ENCODE measurements at places on chromosomes 13 and 19.

DNA sequence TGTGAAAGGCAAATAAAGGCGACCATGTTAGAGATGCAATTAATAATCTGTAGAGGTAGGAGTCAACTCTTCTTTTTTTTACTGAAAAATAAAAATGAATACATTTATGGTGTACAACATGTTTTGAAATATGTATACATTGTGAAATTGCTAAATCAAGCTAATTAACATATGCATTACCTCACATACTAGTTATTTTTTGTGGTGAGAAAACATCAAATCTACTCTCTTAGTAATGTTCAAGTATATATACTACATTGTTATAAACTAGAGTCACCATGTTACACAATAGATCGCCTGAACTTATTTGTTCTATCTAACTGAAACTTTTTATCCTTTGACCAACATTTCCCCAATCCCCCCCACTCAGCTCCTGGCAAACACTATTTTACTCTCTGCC is 143.2 kb downstream of the POU4F1 start:
- no peak for DNase-seq

DNA sequence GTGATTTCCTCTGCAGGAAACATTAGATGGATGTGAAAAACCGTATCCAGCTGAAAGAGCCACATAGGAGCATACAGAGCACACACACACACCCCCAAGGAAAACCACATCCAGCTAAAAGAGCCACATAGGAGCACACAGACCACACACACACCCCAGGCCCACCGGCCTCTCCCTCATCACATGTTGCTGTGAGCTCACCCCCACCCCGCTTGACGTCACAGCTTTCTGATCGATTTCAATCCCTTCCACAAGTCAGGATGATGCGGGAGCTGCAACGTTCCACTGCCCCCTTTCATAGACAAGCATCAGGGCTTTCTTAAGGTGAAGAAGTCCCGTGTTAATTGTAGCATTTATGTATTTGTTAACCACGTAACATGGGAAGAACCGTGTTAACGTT is 72.4 kb upstream of the SOX1 start:
- DNase-seq: no peak

GRCh38 chr19:56842412-56842811 is 1.9 kb upstream of the PEG3 start:
- no peak for DNase-seq

DNA sequence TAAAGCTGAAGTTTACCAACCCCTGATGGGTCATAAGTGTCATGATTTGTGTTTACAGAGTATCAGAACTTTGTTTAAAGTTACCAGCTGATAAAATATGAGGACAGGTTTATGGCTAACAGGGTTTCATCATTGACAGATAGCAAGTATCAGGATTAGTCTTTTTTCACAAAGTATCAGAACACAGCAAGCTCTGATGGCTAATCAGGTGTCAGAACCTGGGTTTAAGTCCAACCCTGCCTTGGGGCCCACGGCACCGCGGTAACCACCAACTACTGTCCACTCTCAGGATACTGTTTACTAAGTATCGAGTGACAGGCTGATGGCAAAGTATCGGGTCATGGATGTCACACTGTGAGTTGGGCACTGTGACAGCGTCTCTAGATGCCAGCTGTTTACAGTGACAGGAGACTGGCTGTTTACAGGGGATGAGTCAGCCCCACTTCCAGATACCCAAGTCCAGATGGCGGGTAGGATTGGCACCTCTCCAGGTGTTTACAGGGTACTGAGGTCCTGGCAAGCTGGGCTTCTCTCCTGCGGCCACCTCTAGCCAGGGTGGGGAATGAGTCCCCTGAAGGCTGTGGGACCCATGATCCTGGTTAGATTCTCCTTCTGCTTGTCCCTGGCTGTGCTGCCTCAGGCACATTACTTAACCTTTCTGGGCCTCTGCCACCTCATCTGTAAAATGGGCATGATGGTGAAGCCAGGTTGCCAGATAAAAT is 21.8 kb downstream of the ARRDC2 start:
- DNase-seq: no peak

- no peak for DNase-seq
These were observed 42.6 kb downstream of the ZNF146 start for GRCh38 chr19:36257520-36257876.

DNA sequence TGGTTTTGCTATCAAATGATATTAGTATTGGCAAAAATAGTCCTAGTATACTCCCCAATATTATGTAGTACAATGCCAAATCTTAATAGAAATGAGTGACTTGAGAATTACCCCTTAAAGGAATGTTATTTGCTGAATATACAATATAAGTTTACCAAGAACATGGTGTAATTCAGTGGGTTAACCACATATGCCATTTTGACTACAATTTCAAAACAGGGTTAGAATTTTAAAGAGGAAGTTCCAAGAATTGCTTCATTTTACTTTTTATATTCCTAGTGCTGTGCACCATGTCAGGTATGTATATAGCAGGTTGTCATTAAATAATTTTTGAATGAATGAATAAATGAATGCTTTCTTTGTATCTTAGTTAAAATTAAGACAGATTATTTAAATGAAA is 66.3 kb downstream of the LMO7 start:
- no peak for DNase-seq

GRCh38 chr13:44160591-44161191 is 212.9 kb upstream of the SERP2 start:
- DNase-seq: no peak

- DNase-seq: no peak
These were observed 76.6 kb downstream of the ZMYM2 start for GRCh38 chr13:20035130-20035529.

DNA sequence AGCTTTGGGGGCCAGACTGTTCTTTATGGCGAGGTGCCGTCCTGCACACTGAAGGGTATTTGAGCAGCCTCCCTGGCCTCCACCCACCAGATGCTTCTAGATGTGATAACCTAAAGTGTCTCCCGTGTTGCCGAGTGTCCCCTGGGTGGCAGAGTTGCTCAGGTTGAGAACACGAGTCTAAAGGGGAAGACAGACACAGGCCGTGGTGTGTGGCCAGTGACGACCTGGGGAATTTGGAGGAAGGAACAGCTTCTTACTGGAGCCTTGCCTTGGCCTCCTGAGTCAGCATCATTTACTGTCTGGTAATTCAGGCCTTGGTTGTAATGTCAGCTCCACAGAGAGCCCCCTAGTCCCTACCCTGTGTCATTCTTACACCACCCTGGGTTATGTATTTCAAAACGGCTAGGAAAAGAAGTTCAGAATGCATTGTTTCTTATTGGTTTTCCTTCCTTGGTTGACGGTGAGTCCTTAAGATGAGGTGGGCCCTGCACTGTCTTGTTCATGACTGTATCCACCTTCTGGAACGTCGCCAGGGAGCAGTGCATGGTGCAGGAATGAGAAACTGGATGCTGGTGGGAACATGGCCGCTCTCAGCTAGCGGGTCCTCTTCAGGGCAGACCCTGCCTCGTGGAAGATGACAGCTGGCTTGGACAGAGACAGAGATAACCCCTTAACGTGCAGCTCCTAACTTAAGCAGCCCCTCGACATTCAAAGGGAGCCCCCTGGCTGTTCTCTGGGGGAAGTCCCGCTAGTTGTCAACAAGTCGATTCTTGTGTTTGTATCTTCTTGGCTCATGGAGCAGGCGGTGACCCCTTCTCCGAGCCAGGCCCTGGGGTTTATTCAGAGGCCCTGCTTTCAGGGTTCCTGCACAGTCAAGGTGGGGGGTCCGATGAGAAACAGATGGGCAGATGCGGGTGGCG is 7.2 kb downstream of the SIN3B start:
- DNase-seq: peak; percentile 12
